Epithelial cell of alveolus of lung (primary cell): ENCODE measurements at places on chromosomes 6 and 20. TPM values are rescaled to one million over a fixed set of nuclear protein-coding genes. Genes with fewer than 3 reads are reported as not detected.

The RSPH9 gene
- 0.24 and 0.78 TPM in 2 replicates for total RNA-seq

The FAM83C gene
- not detected in 2 replicates for total RNA-seq

The MYH7B gene
- not detected in 2 replicates for total RNA-seq

The SNX9 gene
- 29.1 and 31.3 TPM in 2 replicates for total RNA-seq

The NMBR gene
- not detected in 2 replicates for total RNA-seq

The DOK5 gene
- total RNA-seq: 2.1 and 4.3 TPM in 2 replicates

The MEI4 gene
- total RNA-seq: not detected in 2 replicates

The PLAGL2 gene
- total RNA-seq: 5.0 and 6.3 TPM in 2 replicates

The PAK5 gene
- total RNA-seq: not detected in 2 replicates

The OOEP gene
- total RNA-seq: 0.78 TPM in 1 of 2 replicates, not detected in the other

The ZFAND3 gene
- total RNA-seq: 28.1 and 44.4 TPM in 2 replicates

The TDRD6 gene
- 0.16 TPM in 1 of 2 replicates, not detected in the other for total RNA-seq

The CTAGE9 gene
- not detected in 2 replicates for total RNA-seq

The ESR1 gene
- total RNA-seq: 0.13 TPM in 1 of 2 replicates, not detected in the other

The PDYN gene
- total RNA-seq: not detected in 2 replicates

The FNDC1 gene
- 0.65 TPM in 1 of 2 replicates, not detected in the other for total RNA-seq

The ENPP1 gene
- total RNA-seq: 3.6 and 5.2 TPM in 2 replicates

The CLPSL2 gene
- not detected in 2 replicates for total RNA-seq

The DNMT3B gene
- total RNA-seq: 1.9 and 2.3 TPM in 2 replicates

The PBOV1 gene
- total RNA-seq: not detected in 2 replicates

The HELZ2 gene
- 40.4 and 58.7 TPM in 2 replicates for total RNA-seq

The LCA5 gene
- 5.3 and 7.5 TPM in 2 replicates for total RNA-seq

The HSPA1L gene
- total RNA-seq: 0.48 and 0.78 TPM in 2 replicates

The FAM83B gene
- 0.08 and 0.91 TPM in 2 replicates for total RNA-seq

The KCNQ5 gene
- 0.32 and 0.65 TPM in 2 replicates for total RNA-seq

The RNF182 gene
- 2.2 and 5.3 TPM in 2 replicates for total RNA-seq

The TFAP2D gene
- total RNA-seq: not detected in 2 replicates

The PTK6 gene
- not detected in 2 replicates for total RNA-seq

The TRIM38 gene
- total RNA-seq: 7.5 and 7.8 TPM in 2 replicates

The POPDC3 gene
- total RNA-seq: 12.4 and 39.7 TPM in 2 replicates

The CGA gene
- total RNA-seq: not detected in 2 replicates

The HSPA12B gene
- total RNA-seq: 0.13 and 0.88 TPM in 2 replicates

The SNRNP48 gene
- total RNA-seq: 6.3 and 10.9 TPM in 2 replicates

The SYS1 gene
- 19.5 and 28.3 TPM in 2 replicates for total RNA-seq

The COL12A1 gene
- 110 and 455 TPM in 2 replicates for total RNA-seq

The EYS gene
- not detected in 2 replicates for total RNA-seq

The MLIP gene
- total RNA-seq: 1.0 TPM in 1 of 2 replicates, not detected in the other

The ZNF184 gene
- total RNA-seq: 6.6 and 14.2 TPM in 2 replicates

The FERMT1 gene
- total RNA-seq: 0.88 and 13.2 TPM in 2 replicates

The BMP2 gene
- total RNA-seq: 11.2 and 22.0 TPM in 2 replicates

The SCUBE3 gene
- 0.16 and 0.26 TPM in 2 replicates for total RNA-seq

The TCF21 gene
- total RNA-seq: 5.6 and 119 TPM in 2 replicates

The SLC24A3 gene
- 0.39 and 0.64 TPM in 2 replicates for total RNA-seq
